Adrenal gland (tissue), 19 donors: ENCODE measurements at places on chromosomes 12 and 14. TPM values are rescaled to one million over a fixed set of nuclear protein-coding genes. Genes with fewer than 3 reads are reported as not detected.

The NTN4 gene
- total RNA-seq = 42.9 TPM

The ABCD2 gene
- total RNA-seq = 1.2 TPM

The SLC4A8 gene
- total RNA-seq = 15.0 TPM

DNA sequence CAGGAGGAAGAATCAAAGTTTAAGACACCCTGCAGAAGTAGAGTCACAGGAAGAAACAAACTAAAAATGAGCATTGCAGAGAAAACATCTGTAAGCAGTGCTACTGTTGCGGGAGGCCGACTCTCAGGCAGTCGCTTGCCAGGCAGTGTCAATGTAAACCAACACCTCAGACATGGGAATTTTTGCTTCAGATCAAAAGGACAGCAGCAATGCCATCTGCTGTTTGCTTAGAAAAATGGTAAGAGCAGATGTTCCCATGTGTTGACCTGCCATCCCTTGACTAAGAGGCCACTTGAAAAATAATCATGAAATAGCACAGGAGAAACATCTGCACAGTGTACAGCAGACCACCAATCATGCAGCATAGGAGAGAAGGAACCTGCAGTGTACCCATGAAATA lies 196.6 kb downstream of the SLC25A21 start:
- DNase-seq = no peak

GRCh38 chr12:110370732-110371231 lies 32.7 kb downstream of the ANAPC7 start:
- no peak for DNase-seq

DNA sequence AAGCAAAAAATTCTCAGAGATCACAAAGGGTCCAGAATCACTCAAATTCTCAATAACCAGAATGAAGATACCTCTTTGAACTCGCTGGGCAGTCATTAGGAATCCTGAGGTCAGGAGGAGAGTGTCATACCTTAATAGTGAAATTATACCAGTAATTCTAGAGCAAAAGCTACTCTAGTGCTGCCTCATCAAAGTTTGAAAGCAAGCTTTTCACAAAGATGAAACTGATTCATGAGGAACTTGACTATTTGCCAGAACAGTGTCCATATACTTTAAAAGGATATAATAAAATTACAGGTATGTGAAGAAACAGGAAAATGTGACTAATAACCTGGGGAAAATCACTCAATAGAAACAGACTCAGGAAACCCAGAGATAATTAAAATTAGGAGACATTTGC lies 44.5 kb downstream of the EML5 start:
- no peak for DNase-seq

DNA sequence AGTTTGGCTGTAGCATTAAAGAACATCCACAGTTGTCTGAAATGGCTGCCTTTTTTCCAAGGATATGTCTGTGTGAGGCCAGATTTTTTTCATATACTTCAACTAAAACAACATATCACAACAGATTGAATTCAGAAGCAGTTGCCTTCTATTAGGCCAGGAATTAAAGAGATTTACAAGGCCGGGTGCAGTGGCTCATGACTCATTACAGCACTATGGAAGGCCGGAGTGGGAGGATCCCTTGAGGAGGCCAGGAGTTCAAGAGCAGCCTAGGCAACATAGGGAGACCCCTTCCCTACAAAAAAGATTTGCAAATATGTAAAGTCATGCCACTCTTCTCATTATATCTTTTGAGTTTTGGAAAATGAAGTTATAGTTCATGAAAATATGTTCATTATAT lies 108.6 kb downstream of the KTN1 start:
- no peak for DNase-seq

The OTX2 gene
- total RNA-seq = not detected

The KRT79 gene
- total RNA-seq = not detected

DNA sequence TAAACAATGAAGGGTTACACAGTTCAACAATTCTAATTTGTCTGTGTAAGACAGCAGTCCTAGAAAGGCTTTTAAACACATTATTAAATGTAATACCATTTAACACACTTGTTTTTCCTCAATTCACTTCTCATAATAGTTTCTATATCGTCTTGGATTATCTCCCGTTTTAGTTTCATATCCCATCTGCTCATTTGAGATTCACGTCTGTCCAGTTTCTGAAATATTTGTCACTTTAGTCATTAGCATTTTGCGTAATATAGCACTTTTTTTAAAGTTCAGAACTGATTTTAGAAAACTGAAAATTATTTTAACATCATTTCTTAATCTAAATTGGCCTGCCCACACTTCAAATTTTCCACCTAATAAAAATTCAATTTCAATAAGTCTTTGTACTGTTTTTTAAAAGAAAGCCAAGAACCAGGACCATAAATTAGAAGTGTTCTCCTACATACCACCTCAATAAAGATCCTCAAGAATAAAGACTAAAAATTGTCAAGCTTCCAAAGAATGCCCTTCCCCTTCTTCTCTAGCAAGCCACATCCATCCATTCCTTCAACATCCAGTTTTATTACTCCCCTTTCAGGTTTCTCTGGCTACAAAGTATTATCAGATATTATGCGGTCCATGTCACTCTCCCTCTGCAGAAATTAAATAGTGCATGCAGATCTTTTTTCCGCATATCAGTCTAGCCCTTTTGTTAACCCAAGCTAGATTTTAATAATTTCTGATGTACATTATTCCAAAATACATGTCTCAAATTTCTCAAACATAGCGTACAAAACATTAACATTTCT lies 11.9 kb downstream of the MED13L start:
- no peak for DNase-seq
